CD4-positive, alpha-beta T cell treated with Interleukin-6 for 4 hours (primary cell): ENCODE measurements at places on chromosomes 13 and 19.

- no peak for DNase-seq
Measured at GRCh38 chr19:11538232-11539036, at the start of gene CNN1. TSS of gene CNN1 (plus strand) at chr19:11538851. CDS start at chr19:11538928, 77 bp downstream.

GRCh38 chr13:99294198-99294597 is 13.0 kb downstream of the GPR183 start:
- no peak for DNase-seq

DNA sequence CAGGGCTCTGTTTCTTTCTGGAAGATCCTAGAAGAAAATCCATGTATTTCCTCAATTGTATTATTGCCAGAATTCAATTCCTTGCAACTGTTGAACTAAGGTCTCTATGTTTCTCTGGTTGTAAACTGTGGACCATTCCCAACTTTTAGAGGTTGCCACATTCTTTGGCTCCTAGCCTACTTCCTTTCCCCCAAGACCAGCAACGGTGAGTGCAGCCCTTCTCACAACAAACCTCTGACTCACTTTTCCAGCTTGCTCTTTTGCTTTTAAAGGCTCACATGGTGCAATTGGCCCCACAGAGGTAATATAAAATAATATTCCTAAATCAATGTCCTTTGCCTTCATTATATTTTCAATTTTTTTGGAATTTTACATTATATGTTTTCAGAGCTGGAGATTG is 371.3 kb downstream of the SLITRK5 start:
- no peak for DNase-seq

DNA sequence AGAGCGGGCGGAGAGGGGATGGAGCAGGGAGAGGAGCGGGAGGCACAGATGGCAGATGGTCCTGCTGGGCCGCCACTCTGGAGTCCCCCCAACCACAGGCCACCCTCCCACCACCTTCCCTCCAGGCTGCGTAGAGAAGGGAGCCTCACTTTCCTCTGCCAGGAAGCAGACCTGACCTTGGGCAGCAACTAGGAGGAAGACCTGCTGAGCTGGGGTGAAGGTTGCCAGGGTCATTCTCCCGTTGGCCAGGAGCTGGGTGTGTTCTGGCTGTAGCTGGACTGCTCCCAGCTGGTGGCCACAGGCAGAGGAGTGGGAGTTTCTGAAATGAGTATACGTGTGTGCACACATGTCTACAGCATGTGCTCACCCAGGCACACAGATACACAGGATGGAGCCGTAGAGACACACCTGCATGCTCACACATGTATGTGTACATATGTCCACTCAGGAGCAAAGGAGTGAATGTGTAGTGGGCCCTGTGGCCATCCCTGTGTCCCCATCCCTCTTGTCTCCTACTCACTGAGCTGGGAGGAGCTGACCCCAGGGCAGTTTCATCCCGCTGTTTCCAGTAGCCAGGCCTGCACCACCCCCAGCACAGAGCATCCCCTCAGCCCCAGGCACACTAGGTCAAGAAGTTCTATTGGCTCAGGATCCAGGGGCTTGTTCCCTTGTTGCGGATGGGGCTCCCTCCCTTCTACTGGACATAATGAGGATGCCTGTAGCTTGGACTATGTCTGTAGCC is 53.0 kb downstream of the CHST8 start:
- DNase-seq: no peak

DNA sequence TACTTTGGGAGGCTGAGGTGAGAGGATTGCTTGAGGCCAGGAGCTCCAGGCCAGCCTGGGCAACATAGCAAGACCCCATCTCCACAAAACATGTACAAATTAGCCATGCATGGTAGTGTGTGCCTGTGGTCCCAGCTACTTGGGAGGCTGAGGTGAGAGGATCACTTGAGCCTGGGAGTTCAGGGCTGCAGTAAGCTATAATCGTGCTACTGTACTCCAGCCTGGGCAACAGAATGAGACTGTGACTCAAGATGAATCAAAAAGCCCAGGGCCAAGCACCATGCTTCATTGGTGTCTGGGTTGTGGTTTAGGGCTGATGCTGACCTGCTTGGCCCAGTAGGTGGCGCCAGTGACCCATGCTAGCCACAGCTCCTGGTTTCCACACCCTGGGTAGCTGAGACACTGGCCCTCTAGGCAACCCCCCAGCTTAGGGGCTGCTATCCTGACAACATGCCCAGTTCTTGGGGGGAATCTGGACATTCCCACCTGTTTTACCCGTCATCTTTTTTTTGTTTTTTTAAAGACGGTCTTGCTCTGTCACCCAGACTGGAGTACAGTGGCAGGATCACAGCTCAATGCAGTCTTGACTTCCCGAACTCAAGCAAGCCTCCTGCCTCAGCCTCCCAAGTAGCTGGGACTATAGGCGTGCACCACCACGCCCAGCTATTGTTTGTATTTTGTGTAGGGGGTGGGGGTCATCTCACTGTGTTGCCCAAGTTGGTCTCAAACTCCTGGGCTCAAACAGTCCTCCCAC is 5.5 kb downstream of the CCDC124 start:
- peak; percentile 89 for DNase-seq

- DNase-seq: no peak
Measured at GRCh38 chr19:10422046-10422461, 1.7 kb downstream of the PDE4A start.
